PC-3 (cell line): ENCODE measurements at places on chromosomes 4 and X. TPM values are rescaled to one million over a fixed set of nuclear protein-coding genes. Genes with fewer than 3 reads are reported as not detected.

DNA sequence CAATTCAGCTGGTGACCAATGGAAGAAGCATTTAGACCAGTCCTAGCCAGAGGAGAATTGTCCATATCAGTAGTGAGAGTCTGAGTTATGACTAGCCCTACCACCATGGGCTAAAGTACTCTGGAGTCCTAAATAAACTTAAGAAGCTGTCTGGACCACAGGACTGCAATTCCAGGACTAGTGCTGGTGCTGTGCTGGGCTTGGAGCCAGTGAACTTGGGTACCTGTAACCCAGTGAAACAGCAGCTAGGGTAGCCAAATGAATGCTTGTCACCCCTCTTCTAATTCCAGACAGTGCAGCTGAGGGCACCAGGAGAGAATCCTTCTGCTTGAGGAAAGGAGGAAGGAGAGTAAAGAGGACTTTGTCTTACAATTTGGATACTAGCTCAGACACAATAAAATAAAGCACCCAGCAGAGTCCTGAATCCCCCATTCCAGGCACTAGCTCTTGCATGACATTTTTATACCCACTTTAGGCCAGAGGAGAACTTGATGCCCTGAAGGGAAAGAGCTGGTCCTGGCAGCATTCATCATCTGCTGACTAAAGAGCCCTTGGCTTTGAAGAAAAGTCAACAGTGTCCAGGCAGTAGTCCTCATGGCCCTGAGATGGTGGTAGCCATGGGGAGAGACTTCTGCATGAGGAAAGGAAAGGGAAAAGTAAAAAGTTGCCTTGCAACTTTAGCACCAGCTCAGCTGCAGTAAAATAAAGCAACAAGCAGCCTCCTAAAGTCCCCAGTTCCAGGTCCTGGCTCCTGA lies 2675.7 kb downstream of the PCDH7 start:
- no peak overlapping the region for H3K4me3 ChIP-seq
- no peaks in the 10 kb centered on the region for H3K27me3 ChIP-seq
- DNase-seq: no peak

GRCh38 chr4:11805842-11806241 lies 377.1 kb upstream of the HS3ST1 start:
- DNase-seq: peak; percentile 37
- no peaks in the 10 kb centered on the region for H3K4me1 ChIP-seq
- H3K27me3 ChIP-seq: no peaks in the 10 kb centered on the region
- no peaks in the 10 kb centered on the region for H3K36me3 ChIP-seq
- no peak overlapping the region for H3K4me3 ChIP-seq
- no peak overlapping the region for H3K27ac ChIP-seq

DNA sequence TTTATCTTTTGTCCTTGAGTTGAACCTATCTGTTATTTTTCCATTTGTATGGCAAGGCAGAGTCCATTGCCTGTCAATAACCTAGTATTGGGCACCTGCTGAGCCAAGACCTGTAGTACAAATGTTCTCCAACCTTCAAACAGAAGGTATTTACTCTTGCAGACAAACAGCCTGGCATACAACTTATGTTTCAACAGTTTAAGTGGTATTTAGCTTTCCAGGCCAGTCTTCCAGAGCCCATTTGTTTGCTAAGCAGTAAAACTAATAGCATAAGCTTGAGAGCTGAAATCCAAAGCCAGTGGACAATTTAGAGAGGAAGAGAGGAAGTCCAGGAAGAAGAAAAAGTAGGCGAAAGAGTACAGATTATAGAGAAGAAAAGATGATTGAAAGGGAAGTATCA lies 979.3 kb downstream of the GLUD2 start:
- H3K4me3 ChIP-seq: no peak overlapping the region
- no peaks in the 10 kb centered on the region for H3K36me3 ChIP-seq
- no peaks in the 10 kb centered on the region for H3K27me3 ChIP-seq
- no peak overlapping the region for H3K27ac ChIP-seq

- peaks cover 20% of the 10 kb centered on the region for H3K4me1 ChIP-seq
- H3K27ac ChIP-seq: no peak overlapping the region
- no peaks in the 10 kb centered on the region for H3K36me3 ChIP-seq
- H3K4me3 ChIP-seq: no peak overlapping the region
- no peaks in the 10 kb centered on the region for H3K27me3 ChIP-seq
Observed at GRCh38 chr4:141860974-141861373, 224.6 kb downstream of the IL15 start.

GRCh38 chrX:134373736-134374135 lies 86.2 kb upstream of the HPRT1 start:
- no peak for DNase-seq
- H3K27ac ChIP-seq: peak overlapping the region; percentile 41
- H3K4me1 ChIP-seq: no peaks in the 10 kb centered on the region; the same call in 1 of the 2 replicates
- peaks cover 7% of the 10 kb centered on the region for H3K36me3 ChIP-seq
- H3K27me3 ChIP-seq: no peaks in the 10 kb centered on the region

GRCh38 chr4:163042306-163042705 lies 124.4 kb downstream of the NAF1 start:
- no peaks in the 10 kb centered on the region for H3K4me1 ChIP-seq
- no peak overlapping the region for H3K27ac ChIP-seq
- no peaks in the 10 kb centered on the region for H3K36me3 ChIP-seq
- no peak overlapping the region for H3K4me3 ChIP-seq

DNA sequence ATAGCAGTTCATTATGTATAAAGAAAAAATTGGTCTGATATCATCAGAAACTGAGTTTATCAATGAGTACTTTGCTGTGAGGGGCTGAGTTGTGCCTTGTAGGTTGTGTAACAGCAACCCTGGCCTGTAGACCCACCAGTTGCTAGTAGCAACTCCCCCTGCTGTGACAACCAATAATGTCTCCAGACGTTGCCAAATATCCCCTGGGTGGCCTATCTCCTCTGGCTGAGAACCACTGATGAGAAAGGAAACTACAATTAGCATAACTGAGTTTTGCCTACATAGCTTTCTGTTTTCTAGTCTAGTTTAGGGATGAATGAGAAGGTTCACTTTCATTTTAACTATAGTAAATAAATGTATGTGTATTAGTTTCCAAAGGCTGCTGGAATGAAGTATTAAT lies 234.1 kb downstream of the CPE start:
- no peaks in the 10 kb centered on the region for H3K4me1 ChIP-seq
- H3K36me3 ChIP-seq: no peaks in the 10 kb centered on the region
- no peaks in the 10 kb centered on the region for H3K27me3 ChIP-seq
- no peak overlapping the region for H3K4me3 ChIP-seq
- DNase-seq: no peak

DNA sequence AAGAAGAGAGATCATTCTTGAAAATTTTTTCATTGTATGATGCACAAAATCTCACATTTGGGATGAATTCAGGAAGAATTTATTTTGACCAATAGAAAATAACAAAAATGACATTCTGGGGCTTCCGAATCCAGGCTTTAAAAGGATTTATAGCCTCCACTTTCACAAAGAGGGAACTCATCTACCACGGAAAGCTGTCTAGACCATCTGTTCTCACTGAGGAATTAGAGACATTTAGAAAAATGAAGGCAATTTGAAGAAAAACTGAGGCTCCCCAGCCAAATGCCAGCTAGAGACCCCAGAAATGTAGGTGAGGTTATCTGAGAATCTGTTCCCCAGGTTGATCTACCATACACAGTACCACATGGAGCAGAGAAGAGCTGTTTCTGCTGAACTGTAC lies 464.3 kb downstream of the TMA16 start:
- no peaks in the 10 kb centered on the region for H3K4me1 ChIP-seq
- H3K4me3 ChIP-seq: no peak overlapping the region
- DNase-seq: no peak
- H3K27me3 ChIP-seq: no peaks in the 10 kb centered on the region
- no peaks in the 10 kb centered on the region for H3K36me3 ChIP-seq
- no peak overlapping the region for H3K27ac ChIP-seq

- no peaks in the 10 kb centered on the region for H3K36me3 ChIP-seq
- no peaks in the 10 kb centered on the region for H3K27me3 ChIP-seq
- no peaks in the 10 kb centered on the region for H3K4me1 ChIP-seq
- H3K4me3 ChIP-seq: no peak overlapping the region
- no peak overlapping the region for H3K27ac ChIP-seq
Observed at GRCh38 chr4:157824021-157824420, 348.8 kb downstream of the GASK1B start.

DNA sequence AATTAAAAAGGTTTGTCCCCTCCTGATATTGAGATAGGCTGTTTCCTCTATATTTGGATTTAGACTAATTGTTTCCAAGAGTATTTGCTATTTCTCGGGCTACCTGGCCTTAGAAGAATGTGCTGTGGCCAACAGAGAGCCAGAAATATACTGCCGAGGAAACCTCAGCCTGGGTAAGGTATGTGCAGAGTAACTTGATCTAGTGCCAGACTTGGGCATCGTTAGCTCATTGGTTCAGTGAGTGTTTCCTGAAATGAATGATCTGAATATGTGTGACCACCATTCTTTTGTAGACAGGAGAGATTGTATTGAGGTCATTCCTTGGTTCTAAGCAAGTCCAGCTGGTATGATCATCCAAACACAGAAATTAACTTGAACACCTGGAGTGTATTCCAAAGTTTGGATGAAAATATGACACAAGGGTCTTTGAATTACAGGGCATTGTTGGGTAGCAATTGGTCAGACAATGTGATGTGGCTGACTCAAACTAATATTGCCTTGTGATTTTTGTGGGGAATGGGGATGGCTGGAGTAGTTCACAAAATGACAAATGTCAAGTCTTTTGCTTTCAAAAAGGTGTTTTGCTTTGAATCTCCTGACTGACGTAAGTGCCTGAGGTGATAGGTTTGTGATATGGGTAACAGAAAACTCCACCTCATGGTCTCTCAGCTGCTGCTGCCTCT lies 100.2 kb upstream of the CXCL13 start:
- no peaks in the 10 kb centered on the region for H3K36me3 ChIP-seq
- no peak overlapping the region for H3K27ac ChIP-seq
- DNase-seq: no peak
- H3K27me3 ChIP-seq: no peaks in the 10 kb centered on the region
- no peaks in the 10 kb centered on the region for H3K4me1 ChIP-seq
- no peak overlapping the region for H3K4me3 ChIP-seq

- no peaks in the 10 kb centered on the region for H3K4me1 ChIP-seq
- H3K4me3 ChIP-seq: no peak overlapping the region
- DNase-seq: no peak
- no peaks in the 10 kb centered on the region for H3K27me3 ChIP-seq
Observed at GRCh38 chrX:123481913-123482851, 250.7 kb downstream of the THOC2 start.

- no peaks in the 10 kb centered on the region for H3K36me3 ChIP-seq
- no peaks in the 10 kb centered on the region for H3K4me1 ChIP-seq
- DNase-seq: no peak
- no peaks in the 10 kb centered on the region for H3K27me3 ChIP-seq
Observed at GRCh38 chrX:98357146-98357545, 1473.4 kb downstream of the RPA4 start.

- peaks cover 23% of the 10 kb centered on the region for H3K4me1 ChIP-seq
- no peak for DNase-seq
- H3K27me3 ChIP-seq: no peaks in the 10 kb centered on the region
- no peaks in the 10 kb centered on the region for H3K36me3 ChIP-seq
- no peak overlapping the region for H3K4me3 ChIP-seq
Observed at GRCh38 chr4:52838729-52839586, 23.2 kb upstream of the RASL11B start.

DNA sequence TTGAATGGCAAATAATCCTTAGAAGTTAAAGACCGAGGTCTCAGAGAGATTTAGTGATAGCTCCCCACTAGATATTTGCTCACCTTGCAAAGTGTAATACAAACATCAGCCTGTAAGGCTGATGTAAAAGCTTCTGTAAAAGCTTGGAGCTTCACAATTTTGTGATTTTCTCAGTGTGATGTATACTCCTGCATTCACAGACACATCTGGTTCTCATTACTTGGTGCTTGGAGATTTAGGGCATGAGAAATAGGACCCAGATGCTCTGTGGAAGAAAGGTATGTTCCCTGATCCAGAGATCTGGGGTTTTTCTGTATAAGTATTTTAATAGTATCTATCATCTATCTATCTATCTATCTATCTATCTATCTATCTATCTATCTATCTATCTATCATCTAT lies 1664.3 kb downstream of the C4orf33 start:
- DNase-seq: no peak
- no peaks in the 10 kb centered on the region for H3K36me3 ChIP-seq
- no peak overlapping the region for H3K4me3 ChIP-seq
- H3K27me3 ChIP-seq: no peaks in the 10 kb centered on the region
- H3K27ac ChIP-seq: no peak overlapping the region

- no peaks in the 10 kb centered on the region; the same call in 1 of the 2 replicates for H3K27me3 ChIP-seq
- H3K36me3 ChIP-seq: no peaks in the 10 kb centered on the region
- H3K27ac ChIP-seq: no peak overlapping the region
- H3K4me1 ChIP-seq: peaks cover 7% of the 10 kb centered on the region; the same call in 1 of the 2 replicates
- peak; percentile 29 for DNase-seq
- H3K4me3 ChIP-seq: no peak overlapping the region
Observed at GRCh38 chrX:1249101-1249887, 19.3 kb upstream of the CSF2RA start.

DNA sequence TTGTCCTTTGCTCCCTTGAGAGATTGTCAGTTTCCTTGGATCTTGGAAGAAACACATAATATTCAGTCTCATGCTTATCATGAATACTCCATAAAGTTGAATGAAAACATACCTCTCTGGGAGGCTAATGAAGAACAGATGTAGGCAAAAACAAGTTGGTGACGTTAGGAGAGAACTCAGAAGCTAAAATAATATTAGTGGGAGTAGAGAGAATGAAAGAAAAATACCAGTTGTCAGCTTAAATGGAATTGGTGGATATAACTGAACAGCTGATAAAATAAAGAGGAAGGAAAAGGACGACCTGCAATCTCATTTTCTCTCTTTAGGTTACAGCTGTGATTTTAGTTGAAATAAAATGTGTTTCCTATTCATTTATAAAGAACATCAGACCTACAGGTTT lies 124.8 kb downstream of the SNCA start:
- no peaks in the 10 kb centered on the region for H3K4me1 ChIP-seq
- no peak overlapping the region for H3K27ac ChIP-seq
- H3K4me3 ChIP-seq: no peak overlapping the region
- H3K36me3 ChIP-seq: no peaks in the 10 kb centered on the region
- H3K27me3 ChIP-seq: peaks cover 29% of the 10 kb centered on the region
- DNase-seq: no peak

- H3K36me3 ChIP-seq: no peaks in the 10 kb centered on the region
- H3K27me3 ChIP-seq: no peaks in the 10 kb centered on the region
- DNase-seq: peak; percentile 2
- no peak overlapping the region for H3K4me3 ChIP-seq
- H3K27ac ChIP-seq: no peak overlapping the region
Observed at GRCh38 chr4:8238515-8239053, 31.0 kb upstream of the HTRA3 start.

- peaks cover 7% of the 10 kb centered on the region for H3K4me1 ChIP-seq
- DNase-seq: no peak
- H3K27me3 ChIP-seq: no peaks in the 10 kb centered on the region
- no peak overlapping the region for H3K27ac ChIP-seq
Observed at GRCh38 chr4:176292920-176293319, 23.9 kb upstream of the ASB5 start.

The ADH1C gene
- not detected in 2 replicates for total RNA-seq

The SLITRK2 gene
- 0.07 TPM in 1 of 2 replicates, not detected in the other for total RNA-seq

The POLN gene
- total RNA-seq: 0.26 and 1.5 TPM in 2 replicates

The TMPRSS11B gene
- total RNA-seq: not detected in 2 replicates

The ACTRT1 gene
- not detected in 2 replicates for total RNA-seq

The CDKL5 gene
- total RNA-seq: 2.4 and 2.9 TPM in 2 replicates

The DCHS2 gene
- 0.06 and 0.22 TPM in 2 replicates for total RNA-seq

The SULT1B1 gene
- total RNA-seq: 0.04 and 0.17 TPM in 2 replicates

The SMIM43 gene
- not detected in 2 replicates for total RNA-seq

The GPRASP2 gene
- 12.1 and 17.1 TPM in 2 replicates for total RNA-seq

The SMIM10L2A gene
- 0.73 and 1.4 TPM in 2 replicates for total RNA-seq

The MANBA gene
- total RNA-seq: 20.9 and 26.7 TPM in 2 replicates

The LANCL3 gene
- 0.26 and 0.52 TPM in 2 replicates for total RNA-seq

The BEX1 gene
- total RNA-seq: 4.0 and 4.5 TPM in 2 replicates
